ENCODE measurements at places on chromosomes 3 and 15.

- no peak for DNase-seq
These were observed 42.8 kb downstream of the CX3CR1 start for GRCh38 chr3:39237027-39237426.

DNA sequence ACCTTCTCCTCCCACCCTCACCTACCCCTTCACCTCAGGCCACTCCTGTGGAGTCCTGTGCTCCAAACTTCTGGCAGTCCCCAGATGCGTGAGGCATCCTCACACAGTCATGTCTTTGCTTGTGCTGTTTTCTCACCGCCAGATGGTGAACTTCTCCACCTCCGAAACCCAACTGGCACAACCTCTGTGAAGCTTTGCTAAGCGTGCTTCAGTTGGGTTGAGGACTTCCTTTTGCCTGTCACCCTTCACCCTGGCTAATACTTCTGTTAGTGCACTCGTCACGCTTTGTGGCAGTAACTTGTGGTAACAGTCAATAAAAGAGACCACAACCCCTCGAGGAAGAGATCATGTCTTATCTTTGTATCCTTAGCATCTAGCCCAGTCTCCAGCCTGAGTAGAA lies 42.0 kb upstream of the SKOR1 start:
- DNase-seq, result no peak

DNA sequence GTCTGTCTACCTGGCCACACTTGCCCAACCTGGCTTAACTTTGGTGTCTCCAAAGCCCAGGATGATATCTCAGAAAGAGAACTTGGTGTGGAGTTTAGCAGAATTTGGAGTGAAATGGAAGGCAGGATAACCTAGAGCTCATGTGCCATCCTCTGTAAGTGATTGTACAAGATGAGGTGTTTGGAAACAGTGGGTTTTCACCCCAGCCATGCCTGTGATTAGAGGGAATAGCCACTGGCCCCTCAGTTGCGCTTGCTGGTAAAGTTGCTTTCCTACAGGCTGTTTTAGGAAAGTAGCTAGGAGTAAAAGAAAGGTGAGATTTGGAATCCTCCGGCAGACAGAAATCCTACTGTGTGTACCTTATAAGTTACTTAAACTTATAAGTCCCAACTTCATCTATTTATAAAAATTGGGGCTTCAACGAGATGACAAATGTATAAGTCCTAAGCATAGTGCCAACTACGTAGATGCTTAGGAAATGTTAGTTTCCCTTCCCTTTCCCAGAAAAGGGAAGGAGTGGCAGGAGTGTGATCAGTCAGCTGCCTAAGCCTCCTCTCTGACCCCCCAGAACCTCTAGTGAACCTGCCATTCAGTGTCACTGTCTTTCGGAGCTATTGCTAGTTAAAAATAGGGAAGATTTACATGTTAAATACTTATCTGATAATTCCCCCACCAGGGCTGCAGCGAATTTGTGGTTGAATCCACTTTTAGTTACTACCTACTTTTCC lies 13.4 kb upstream of the BMF start:
- no peak for DNase-seq

- DNase-seq, result peak; percentile 42
These were observed 62.1 kb upstream of the XCR1 start for GRCh38 chr3:46089237-46090011.

DNA sequence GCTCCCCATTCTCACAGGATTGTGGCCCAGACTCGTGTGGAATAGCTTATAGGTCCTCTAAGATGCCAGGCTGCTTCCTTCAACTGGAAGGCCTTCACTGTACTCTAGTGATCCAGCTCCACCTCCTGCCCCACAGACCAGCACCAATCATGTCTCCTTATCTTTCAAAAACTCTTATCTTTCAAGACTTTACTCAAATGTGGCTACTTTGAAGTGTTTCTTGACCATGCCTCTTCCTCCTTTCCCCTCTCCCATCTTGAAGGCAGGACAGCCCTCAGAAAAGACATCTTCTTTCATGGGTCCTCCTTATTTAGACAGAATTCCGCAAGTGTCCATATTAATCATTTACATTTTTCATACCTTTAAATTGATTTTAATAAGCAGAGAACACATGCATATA lies 142.3 kb downstream of the CHST2 start:
- DNase-seq, result no peak

DNA sequence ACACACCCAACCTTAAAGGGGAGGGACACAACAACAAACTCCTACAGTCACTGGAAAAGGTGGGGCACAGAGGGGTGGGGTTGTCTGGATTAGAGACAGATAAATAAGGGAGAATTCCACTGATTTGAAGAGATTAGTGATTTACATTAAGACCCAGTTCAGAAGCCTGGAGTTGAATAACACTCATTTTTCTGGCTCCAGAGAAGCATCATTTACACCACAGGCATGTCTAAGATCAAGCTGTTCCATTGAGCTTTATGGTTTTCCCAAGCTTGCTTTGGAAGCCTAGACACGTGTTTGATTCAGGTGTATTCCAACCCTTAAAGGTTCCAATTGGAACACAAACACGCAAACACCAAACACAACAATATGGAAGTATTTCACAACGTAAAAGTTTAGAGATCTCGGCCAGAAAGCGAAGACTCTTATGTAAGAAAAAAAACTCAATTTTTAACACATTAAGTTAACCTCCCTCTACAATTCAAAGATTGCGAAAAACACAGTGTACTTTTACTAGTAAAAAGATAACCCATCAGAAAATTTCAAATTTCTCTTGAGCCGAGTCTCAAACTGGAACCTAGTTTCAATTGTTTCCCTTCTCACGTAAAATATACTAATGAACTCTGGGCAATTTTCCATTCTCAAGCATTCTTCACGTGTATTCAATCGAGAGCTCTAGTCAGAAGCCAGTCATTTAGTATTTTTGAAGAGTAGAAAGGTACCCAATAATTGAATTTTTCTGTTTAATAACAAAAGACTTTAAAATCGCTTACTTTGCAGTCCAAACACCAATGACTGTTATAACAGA lies 2.1 kb downstream of the TRA2B start:
- peak; percentile 33 for DNase-seq

DNA sequence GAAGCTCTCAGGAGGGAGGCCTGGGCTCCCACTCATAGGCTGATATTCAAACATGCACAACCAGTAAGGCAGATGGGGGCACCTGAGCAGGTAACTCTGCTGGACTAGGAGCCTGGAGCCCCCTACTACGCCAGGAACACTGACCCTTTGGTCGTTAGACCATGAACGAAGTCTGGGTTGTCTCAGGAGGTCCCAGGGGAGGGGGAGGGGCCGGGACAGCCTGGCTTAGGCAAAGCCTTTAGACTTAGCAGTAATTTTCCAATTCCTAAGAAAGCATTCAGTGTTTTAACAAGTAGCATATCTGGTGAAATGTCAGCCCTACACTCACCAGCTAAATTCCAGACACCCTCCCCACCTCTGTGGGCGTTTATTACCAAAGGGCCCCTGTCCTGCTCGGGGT lies 67.4 kb upstream of the ST8SIA2 start:
- DNase-seq, result no peak

- no peak for DNase-seq
These were observed 739 bp upstream of the AMOTL2 start for GRCh38 chr3:134374791-134375581.
